ENCODE measurements at places on chromosomes 2 and 18.

- DNase-seq, result peak; percentile 62
Observed at GRCh38 chr2:177165721-177166711, 46.6 kb upstream of the HNRNPA3 start.

DNA sequence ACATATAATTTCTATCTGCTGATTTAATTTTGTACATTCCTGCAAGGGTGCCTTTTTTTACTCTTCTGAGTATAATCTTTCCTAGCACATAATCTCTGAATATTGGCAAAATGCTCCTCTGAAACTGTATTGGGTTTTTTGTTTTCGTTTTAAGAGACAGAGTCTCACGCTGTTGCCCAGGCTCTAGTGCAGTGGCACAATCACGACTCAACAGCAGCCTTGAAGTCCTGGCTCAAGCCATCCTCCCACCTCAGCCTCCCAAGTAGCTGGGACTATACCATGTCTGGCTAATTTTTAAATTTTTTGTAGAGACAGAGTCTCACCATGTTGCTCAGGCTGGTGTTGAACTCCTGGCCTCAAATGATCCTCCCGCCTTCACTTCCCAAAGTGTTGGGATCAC, 104.9 kb downstream of the SPTBN1 start:
- DNase-seq, result no peak

DNA sequence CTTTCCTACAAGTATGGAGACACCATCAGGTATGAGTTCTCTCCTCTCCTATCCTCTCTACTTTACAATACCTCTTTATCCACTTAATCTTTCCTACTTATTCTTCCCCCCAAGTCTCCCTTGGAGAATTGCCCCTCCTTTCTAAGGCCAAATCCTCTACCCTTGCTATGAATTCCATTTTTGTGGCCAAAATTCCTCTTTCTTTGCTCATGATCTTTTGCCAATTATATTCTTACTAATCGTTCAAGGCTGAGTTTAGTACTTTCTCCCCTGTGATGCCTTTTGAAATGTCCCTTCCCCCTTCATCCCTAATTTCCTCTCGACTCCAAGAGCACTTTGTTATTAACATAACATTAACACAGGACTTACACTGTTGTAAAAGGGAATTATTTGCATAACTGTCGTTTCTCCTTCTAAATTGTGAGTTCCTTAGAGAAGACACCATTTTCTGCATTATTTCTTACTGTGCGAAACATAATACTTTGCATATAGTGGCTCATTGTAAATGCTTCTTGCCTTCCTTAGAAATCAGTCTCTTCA, 133.4 kb downstream of the KCTD1 start:
- no peak for DNase-seq

GRCh38 chr2:134758633-134759032, 39.8 kb upstream of the TMEM163 start:
- DNase-seq, result peak; percentile 82

- DNase-seq, result no peak
Observed at GRCh38 chr2:203992509-203992908, 55.9 kb downstream of the ICOS start.

DNA sequence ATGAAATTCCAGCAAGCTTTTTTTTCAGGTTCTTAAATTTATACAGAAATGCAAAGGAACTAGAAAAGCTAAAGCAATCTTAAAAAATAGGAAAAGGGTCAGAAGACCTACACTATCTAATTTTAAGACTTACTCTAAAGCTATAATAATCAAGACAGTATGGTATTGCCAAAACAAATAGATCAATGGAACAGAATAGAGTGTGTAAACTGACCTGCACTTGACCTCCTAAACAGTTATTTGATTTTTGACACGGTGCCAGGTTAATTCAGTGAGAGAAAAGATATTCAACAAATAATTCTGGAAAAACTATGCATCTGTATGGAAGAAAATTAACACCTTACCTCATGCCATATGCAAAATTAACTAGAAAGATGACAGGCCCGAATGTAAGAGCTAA, 73.6 kb downstream of the OLA1 start:
- no peak for DNase-seq

DNA sequence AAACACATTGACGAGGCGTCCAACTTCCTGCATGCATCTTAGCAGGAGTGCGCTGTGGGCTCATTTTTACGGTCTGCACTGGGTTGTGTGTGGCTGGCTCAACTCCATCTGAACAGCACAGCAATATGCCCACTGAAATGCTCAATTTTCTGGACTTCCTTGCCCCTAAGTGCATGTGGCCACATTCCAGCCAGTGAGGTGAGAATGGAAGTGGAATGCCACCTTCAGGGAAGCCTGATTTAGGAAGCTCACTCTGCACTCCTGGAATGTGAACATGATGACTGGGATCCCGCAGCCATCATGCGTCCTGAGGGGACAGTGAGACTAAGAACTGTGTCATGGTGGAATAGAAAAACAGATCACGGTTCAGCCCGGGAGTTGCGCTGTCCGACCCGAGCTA, 76.2 kb downstream of the PSMG2 start:
- DNase-seq, result no peak

DNA sequence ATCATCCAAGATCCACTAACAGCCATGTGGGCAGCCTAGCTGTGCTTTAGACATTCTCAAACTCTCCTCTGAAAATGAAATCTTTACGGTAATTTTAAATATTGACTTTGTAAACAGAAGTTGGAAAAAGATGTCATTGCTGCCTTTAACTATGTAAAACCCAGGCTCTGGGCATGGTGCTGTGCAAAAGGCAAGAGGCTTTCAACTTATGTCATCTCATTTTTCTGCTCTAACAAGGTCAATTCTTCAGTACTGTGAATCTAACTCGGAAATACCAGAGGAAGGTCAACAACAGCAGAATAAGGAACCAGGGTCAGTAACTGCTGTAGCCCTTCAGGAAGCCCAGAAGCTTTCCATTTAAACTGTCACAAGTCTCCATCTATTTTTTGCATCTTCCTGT, 37.0 kb upstream of the MPP4 start:
- DNase-seq, result no peak

DNA sequence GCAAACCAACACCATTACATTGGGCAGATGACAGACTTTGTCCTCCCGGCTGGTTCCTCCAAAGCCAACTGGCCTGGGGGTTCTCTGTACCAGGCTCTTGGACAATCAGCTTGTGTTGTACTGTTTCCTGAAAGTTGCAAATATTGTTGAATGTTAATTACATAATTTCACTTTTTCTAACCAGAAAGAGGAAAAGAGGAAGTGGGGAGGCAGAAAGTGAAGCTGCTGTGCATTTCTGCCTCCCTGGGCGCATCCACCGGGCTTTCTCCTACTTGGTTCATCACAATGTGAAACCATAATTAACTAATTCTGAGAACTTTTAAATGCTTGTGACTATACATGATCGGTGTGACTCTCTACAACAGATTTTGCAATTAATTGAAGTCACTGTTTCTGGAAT, 10.1 kb downstream of the TWIST2 start:
- DNase-seq, result peak; percentile 4

DNA sequence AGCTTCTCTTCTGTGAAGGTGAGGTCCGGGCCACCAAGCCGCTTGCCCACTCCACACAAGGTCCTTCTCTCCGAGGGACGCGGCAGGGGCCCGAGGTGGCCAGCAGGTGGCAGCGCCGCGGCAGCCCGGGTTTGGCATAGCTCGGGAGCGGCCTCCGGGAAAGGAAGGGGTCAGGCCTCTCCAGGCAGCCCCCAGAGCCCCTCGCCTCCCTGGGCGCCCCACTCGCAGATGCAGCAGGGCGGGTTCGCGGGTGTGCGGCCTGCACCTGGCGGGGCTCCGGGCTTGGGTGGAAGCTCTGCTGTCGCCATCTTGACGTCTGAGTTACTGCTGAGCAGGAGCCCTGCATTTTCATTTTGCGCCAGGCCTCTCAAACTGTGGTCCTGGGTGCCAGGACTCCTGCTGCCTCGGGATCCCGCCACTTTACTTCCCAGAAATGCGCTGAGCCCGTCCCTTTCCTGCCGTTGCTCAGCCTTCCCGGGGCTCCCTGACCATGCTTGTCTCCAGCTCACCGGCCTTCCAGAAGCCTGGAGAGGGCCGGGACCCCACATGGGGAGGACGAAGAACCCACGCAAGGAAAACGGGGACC, 18.6 kb upstream of the NCL start:
- peak; percentile 45 for DNase-seq

GRCh38 chr2:12733846-12734245, 17.1 kb downstream of the TRIB2 start:
- no peak for DNase-seq

- DNase-seq, result no peak
Observed at GRCh38 chr2:202844656-202845055, 26.9 kb downstream of the ICA1L start.

DNA sequence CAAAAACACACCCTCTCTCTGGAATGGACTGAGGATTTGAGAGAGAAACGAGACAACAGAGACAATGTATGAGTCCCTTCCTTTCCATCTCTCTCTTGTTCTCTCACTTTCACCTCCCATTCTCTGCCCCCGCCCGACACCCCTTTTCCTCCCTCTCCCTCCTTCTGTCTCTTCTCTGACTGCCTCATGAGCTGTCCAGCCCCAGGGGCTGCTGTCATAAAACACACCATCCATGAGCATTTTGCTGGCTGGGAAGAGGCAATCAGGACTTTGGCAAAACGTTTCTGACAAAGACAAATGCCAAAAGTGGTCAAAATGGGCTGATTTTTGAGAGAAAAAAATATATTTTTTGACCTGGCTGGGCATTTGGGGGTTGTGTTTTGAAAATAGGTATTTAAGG, 377.2 kb downstream of the EN1 start:
- no peak for DNase-seq

- DNase-seq, result no peak
Observed at GRCh38 chr2:136000502-136000901, 15.1 kb upstream of the DARS1 start.

DNA sequence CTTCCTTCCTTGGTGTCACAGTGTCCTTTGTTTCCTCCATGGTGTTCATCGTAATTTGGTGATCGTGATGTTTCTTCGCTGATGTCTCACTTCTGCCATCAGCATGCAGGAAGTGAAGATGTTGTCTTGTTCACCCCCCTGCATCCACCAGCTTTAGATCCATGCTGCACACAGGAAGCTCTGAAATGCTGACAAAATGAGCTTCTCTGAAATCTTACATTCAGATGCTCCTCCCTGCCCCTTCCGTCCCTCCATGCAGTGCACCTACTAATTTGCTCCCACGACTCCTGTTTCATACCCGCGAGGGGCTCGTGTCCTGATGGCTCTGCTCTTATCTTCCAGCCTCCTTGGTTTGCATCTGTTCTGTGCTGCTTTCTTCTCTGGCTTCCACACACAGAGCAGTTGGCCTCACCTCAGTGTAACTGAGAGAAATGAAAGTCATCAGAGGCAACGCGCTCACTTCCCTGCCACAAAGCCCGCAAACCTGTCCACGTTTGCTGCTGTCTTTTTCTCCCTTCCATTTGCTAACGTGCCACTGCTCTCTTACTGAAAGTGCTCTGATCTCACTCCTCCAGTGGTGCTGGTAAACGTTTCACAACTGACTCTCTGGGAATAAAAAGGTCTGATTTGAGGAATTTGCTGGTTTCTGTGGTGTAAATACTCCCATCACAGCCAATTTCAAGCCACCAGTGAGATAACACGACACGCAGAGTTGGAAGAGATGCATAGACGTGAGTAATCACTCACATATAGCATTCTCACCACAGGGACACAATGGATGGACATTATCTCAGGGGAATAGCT, 41.0 kb upstream of the MGAT4A start:
- no peak for DNase-seq

DNA sequence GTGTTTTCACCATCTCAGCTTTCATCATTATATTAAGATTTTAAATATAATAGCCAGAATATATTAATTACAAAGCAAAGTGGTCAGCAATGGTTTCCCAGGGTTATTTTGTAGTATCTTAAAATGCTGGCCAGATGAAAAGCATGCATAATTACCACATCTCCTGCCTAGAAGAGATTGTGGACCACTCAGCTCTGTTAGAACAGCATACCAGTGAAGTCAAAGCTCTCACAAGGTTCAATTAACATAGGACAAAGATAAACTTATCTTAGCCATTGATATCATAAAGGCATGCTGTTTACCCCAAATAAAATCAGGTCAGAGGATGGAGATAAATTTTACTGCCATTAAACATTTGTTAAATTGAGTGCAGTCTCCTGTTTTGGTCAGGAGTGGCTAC, 19.3 kb upstream of the PDE1A start:
- no peak for DNase-seq

DNA sequence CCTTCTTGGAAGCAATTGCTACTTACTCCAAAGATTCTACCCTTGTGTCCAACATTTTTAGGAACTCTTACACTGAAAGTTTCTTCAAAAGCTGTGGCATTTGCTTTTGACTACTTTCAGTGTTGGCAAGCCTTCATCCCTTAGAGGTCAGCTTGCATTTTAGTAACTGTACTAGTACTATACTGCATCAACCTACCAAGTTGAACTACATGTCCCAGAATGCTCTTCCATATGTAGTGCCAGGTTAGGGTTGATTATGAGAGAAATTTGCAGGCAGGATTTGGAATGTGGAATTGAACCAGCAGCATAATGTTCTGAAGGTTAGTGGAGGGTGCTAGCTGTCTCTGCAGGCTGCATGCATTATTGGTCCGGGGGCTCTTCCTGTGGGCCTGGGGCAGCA, 218.3 kb upstream of the FBXO11 start:
- DNase-seq, result no peak

GRCh38 chr2:54059986-54060385, 55.4 kb upstream of the ACYP2 start:
- no peak for DNase-seq

- no peak for DNase-seq
Observed at GRCh38 chr2:228703152-228703551, 521.7 kb upstream of the SPHKAP start.

- DNase-seq, result no peak
Observed at GRCh38 chr2:164151522-164151921, 415.7 kb upstream of the FIGN start.

DNA sequence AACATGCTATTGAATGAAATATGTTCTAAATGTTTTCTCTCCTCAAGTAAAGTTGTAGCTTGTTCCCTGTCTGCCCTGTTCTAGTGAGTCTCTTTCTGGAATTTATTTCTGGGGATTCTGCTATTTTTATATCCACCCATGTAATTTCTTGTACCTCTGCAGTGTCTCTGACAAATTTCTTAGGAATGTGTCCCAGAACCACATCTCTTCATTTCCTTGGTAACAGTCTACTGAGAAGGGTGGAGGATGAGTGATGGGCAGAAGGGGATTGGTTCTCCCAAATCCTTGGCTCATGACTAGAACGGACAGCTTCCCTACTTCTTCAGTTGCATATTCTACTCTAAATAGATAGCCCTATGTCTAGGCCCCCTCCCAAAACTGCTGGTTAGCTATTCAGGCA, 490.6 kb upstream of the LINC00305 start:
- no peak for DNase-seq

DNA sequence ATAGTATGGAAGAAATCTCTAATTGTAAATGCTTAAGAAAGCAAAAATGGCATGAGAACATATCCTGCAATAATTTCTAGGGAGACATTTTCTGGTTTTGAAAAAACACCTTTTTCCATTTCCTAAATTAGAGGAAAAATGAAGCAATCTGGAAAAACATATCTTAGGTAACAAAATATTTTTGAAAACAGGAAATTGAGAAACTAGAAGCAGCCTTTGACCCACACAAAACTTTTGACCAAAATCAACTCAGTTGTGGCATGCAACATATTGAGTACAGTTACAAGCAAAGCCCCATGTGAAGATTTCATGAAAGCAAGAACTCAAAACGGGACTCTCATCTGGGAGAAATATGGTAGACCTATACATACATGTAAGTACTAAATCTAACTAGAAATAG, 28.6 kb upstream of the CHAC2 start:
- DNase-seq, result no peak

Data from CD14-positive monocyte (primary cell).